ENCODE measurements at places on chromosomes 1 and 21.
A peak's percentile ranks its signal among the peaks of the same experiment; 100 is the strongest.

GRCh38 chr1:150981177-150981804, 801 bp upstream of the ANXA9 start:
- DNase-seq = no peak

DNA sequence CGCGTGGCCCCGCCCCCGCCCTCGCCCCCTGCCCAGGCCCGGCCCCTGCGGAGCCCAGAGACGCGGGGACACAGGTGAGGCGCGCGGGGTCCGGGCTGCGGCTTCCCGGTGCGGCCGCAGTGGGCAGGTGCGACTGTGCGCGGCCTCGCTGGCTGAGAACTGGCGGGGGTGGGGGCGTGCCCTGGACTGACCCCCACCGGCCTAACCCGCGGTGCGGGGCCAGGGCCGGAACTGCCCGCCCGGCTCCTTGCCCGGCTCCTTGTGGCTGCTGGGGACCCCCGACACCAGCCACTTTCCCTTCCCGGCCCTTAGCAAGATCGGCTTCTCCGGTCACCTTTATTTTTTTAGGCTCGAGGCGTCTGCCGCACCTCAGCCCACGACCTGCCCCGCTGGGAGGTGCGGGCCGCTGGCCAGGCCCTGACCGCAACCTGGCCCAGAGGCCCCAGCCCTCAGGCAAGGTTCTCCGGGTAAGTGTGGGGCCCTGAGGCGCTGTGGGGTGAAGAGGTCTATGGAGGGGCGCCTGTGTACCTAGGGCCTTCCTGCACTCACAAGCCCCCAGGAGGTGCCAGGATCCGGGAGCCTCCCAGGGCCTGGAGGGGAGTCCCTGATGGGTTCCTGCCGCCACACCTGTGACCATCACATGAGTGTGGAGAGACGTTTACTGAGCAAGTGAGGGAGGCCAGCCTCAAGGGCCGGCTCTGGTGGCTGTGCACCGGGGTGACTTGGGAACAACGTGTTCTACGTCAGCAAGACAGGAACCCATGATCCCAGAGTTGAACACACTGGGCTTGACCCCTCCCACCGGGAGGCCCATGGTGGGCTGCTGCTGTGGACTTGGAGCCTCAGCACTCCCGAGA, at the start of gene SMIM1:
SMIM1 (plus strand) TSS at position 35 of the 857 bp plus-strand sequence. CDS start 2,625 bp downstream, outside the sequence.
- no peak for DNase-seq

- no peak for DNase-seq
These were observed 7.1 kb upstream of the KCNK1 start for GRCh38 chr1:233606813-233607212.

GRCh38 chr1:100036718-100037655, 67.2 kb downstream of the SLC35A3 start:
- DNase-seq = no peak

- DNase-seq = no peak
These were observed 56.7 kb downstream of the LRIG2 start for GRCh38 chr1:113129529-113130185.

GRCh38 chr1:45554198-45554597, 3.6 kb downstream of the AKR1A1 start:
- no peak for DNase-seq

DNA sequence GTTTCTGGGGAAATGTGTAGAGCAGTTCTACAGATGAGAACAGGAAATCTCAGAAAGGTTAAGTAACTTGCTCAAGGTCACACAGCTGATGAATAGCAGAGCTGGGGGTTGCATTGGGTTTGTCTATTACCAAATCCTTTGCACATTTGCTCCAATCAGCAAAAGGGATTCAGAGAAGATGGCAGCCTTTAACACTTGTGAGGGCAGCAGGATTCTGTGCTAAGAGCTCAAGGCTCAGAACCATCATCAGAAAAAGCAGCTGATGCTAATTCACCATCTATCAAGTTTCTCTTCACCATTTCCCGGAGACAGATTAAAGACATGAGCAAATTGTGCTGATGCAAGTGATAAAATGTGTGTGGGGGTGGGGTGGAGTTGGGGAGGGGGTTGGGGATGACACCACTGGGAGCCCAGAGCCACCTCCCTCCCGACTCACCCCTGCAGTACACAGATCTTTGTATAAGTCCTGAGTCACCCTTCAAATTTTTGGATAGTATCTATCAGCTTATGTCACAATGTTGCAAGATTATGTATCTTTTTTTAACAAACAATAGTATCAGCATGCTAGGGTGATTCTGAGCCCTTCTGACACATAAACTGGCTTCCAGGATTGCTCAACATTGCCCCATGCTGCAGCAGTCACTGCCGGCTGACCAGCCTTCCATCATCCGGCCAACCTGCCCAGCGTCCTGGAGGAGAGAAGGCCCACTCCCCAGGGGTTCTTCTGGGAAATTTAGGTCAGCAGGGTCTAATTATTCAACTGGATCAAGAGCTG, 2.8 kb upstream of the SPSB1 start:
- no peak for DNase-seq

GRCh38 chr1:188735567-188735966, 1742.1 kb downstream of the BRINP3 start:
- DNase-seq = no peak

- no peak for DNase-seq
These were observed 19.8 kb upstream of the VCAM1 start for GRCh38 chr1:100699744-100700143.

- DNase-seq = no peak
These were observed 5.4 kb upstream of the TDRD5 start for GRCh38 chr1:179586107-179586823.

DNA sequence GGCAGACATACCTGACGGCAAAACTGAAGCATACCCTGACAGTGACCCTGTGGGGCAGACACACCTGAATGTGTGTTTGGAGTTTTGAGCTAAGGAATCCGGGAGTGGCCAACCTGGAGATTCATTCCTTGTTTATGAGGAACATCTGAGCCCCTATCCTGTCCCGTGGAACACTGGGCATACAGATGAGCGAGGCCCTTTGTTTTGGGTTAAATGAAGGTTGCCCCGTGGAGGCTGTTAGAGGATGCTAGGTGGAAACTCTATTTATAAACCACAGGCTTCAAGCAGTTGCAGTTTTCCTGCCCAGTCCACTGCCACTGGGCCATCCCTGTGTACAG, 18.1 kb downstream of the GALNT2 start:
- no peak for DNase-seq

- no peak for DNase-seq
These were observed 1.0 kb upstream of the OR10J4 start for GRCh38 chr1:159430985-159431384.

GRCh38 chr1:206808615-206809014, 36.3 kb upstream of the IL10 start:
- no peak for DNase-seq

GRCh38 chr1:159492575-159493323, 43.1 kb downstream of the OR10J5 start:
- no peak for DNase-seq

- no peak for DNase-seq
These were observed 23.5 kb upstream of the COL6A1 start for GRCh38 chr21:45957981-45958600.

DNA sequence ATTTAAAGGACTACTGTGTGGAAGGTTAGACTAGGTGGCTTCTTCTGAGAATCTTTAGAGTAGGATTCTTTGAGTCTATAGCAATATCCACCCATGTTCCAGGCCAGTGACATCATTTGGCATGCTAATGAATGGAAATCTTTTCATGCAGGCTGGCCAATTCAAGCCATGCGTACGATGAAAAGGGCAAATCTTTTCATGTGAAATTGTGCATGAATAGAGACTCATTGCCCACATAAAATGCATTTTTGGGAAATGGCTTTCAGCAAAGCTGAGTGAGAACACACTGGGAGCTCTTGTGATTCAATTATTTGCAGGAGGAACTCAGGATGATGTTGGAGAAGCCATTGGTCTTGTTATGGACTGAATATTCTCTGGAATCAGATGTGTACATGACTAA, 324.9 kb upstream of the DAB1 start:
- DNase-seq = no peak

GRCh38 chr1:94602316-94602715, 60.8 kb upstream of the F3 start:
- DNase-seq = no peak

GRCh38 chr1:113792986-113793385, 19.3 kb downstream of the RSBN1 start:
- no peak for DNase-seq

GRCh38 chr1:95023399-95024043, 49.2 kb downstream of the ALG14 start:
- DNase-seq = no peak

DNA sequence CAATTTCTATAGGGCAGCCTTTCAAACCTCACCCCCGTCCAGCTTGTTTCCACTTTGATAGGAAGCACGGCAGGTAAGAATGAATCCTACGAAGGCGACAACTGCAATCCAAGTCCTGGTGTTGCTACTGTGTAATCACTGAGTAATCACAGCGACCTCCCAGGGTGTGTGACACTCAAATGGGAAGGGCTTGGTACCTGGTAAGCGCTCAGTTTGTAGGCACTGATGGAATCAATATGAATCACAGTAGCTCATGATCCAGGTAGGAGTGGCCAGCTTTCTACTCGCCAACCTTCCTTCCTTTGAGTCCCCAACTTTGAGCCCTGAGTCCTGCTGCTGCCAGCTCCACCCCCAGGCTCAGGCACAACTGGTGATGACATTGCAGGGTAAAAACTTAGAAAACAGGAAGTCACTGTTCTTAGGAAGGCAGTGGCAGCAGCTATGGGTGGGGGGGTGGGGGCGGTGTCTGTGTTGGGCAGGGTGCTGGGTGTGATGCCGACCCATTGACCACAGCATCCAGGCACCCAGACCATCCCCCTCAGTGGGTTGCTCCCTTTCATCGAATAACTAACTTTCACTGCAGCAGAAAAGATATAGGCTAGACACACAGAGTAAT, 70.7 kb downstream of the CD247 start:
- DNase-seq = peak; percentile 40

- no peak for DNase-seq
These were observed 12.9 kb upstream of the LELP1 start for GRCh38 chr1:153190373-153190772.

GRCh38 chr1:17683598-17683997, 71.5 kb upstream of the ACTL8 start:
- peak; percentile 5 for DNase-seq

- no peak for DNase-seq
These were observed 81.1 kb upstream of the BTG3 start for GRCh38 chr21:17693801-17694200.

DNA sequence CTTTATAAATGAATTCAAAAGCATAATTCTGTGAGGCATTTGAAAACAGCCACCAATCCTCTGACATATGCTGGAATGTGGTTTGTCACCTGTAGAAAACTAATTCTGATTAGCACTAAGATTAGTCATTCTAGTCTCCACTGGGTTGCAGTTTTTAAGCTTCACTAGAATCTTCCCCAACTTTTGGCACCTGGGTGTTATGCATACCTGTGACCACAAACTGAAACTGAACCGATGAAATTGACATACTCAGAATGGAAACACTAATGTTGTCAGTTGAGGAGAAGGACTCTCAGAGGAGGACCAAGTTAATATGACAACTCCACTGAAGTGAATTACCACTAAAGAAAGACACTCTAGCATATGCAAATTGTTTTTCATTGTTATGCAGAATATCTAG, 285.8 kb upstream of the NEGR1 start:
- no peak for DNase-seq

DNA sequence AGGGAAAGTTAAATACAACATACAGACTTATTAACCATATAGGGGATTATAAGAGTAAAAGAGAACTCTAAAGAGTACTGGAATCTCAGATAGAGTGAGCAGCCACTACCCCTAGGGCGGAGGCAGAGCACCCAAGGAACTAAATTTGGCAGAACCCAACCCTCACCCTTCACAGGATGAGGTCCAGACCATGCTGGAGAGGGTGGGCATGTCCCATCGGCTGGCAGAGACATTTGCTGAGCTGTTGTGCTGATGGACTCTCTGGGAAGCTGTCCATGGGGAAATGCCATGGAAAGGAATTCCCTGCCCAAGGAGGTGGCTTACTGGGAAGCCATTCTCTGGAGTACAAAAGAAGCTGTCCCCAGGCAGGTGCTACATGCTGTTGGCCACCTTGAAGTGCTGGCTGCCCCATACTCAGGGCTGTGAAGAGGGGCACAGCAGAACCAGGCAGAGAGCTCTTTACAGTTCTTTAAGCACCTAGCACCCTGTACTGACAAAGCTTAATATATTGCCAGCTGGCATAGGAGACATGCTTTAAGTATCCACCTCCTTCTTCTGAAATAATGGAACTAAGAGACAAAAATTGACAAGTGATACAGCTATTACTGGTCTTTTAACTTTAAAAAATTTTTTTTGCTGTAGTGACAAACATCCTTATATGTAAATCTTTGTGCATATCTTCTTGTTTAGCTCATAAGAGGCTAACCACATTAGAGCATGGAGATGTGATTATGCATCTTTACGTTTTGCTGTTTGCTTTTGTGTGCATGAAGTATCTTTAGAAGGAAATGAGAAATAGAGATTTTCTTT, 29.6 kb downstream of the TSNAX start:
- no peak for DNase-seq

- DNase-seq = no peak
These were observed 73.1 kb upstream of the CACHD1 start for GRCh38 chr1:64396817-64397216.

GRCh38 chr1:216616425-216616824, 106.8 kb downstream of the ESRRG start:
- no peak for DNase-seq

- DNase-seq = peak; percentile 6
These were observed 10.5 kb downstream of the KIAA1614 start for GRCh38 chr1:180923021-180923841.

DNA sequence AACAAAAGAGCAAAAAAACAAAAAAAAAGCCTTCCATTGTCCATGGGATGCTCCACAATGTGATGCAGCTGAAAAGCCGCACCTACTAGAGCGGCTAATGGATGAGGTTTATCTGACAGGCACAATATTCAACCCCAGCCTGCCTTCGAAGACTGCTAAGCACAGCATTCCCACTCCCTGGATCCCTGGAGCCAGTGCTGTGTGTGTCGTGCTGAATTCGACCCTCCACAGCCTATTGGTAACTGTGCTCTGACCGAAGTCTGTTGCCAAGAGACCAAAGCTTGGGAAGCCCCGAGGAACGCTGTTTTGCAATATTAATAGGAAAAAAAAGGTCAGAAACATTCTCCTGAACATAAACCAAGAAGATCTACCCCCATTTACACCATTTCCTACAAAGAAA, 57.2 kb upstream of the PUM1 start:
- DNase-seq = no peak

GRCh38 chr1:70336050-70336449, 18.5 kb downstream of the ANKRD13C start:
- no peak for DNase-seq

DNA sequence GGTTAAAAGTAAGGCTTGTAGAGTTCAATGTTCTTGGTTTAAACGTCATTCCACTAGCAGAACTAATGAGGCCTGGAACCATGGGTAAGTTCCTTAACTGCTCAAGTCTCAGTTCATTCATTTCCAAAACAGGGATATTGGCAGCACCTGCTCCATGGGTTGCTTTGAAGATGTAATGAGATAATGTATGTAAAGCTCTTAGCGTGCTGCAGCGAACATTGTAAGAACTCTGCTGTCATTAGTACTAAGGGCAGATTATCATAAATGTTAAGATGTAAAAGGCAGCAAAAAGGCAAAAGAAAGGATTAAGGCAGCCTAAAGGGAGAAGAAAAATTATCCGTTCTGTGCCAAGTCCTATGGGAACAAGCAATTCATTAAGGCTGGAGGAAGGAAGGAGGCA, 129.1 kb upstream of the NGF start:
- DNase-seq = no peak
